ENCODE measurements at places on chromosomes 1 and 21.

- no peak for DNase-seq
Measured at GRCh38 chr21:42865776-42866160, 13.6 kb downstream of the WDR4 start.

DNA sequence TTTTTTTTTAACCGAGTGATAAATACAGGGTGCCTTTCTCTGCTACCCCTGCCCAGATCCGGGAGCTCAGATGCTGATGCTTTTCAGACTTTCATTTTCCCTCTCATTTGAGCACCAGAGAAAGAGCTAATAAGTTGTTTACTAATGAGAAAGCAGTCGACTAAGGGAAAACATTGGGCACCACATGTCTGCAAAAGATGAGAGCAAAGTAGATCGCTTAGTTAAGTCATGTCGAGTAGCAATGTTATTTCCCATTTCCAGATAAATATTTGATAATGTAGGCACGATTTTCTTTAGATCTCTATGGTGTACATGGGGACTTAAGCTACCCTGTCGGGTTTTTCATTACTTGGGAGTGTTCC is 1.2 kb downstream of the PKN2 start:
- DNase-seq: no peak

DNA sequence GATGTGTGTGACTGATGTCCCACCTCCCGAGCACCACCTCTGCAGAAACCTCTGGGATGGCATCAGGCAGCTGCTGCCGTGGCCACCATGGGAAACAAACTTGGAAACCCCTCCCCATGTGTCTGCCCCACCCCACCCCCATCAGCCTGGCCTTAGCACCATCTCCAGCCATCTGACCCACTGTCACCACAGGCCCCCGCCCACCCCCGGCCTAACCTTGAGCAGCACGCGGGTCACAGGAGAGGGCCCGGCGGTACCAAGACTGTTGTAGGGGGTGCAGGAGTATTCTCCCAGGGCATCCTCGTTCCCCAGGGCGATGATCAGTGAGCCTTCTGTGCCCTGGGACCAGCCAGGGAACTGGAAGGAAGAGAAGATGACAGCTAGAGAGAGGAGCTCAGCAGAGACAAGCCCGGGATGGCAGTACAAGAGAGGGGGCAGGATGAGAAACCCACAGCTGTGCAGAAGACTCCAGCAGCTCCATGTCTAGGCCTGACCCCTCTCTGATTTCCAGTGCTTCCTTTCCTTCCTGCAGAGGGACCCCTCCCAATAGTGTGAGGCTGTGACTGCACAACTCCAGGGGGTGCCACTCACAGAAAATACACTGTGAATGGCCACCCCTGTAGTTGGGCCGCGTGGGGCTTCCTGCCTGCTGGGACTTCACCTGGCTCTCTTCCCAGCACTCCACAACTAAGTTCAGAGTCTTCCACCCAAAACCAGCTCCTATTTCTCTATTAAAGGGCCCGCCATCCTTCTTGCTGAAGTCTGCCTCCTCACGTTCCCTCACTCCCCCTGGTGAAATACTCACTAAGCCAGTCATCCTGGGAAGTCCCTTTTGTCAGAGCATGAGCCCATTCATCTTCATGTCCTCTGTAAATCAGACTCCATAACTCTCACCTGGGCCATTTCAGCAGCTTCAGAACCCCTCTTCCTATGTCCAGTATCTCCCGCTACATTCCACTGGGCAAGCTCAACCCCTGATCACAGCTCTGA is 7.3 kb upstream of the TAGLN2 start:
- no peak for DNase-seq

GRCh38 chr1:172496678-172497077 is 36.3 kb upstream of the SUCO start:
- DNase-seq: no peak

DNA sequence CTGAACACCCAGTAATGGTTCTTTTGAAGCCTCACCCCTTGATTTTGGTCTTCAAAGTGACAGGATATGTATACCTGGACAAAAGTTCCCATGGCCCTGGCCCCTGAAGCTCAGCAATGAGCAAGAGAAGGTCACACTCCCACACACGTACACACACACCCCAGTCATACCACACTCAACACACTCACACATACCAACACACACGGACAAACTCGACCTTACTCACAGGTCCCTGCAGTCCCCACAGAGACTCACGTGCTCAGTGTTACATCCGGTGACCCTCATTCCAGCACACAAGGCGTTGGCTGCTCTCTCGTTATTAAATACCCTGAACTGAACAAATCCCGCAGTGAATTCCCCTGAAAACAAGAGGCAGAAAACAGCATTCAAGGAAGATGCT is 5.9 kb downstream of the ITLN1 start:
- DNase-seq: no peak

GRCh38 chr1:79792219-79792930 is 785.8 kb upstream of the ADGRL4 start:
- DNase-seq: no peak

- no peak for DNase-seq
Measured at GRCh38 chr1:83762039-83762365, 236.9 kb downstream of the TTLL7 start.

DNA sequence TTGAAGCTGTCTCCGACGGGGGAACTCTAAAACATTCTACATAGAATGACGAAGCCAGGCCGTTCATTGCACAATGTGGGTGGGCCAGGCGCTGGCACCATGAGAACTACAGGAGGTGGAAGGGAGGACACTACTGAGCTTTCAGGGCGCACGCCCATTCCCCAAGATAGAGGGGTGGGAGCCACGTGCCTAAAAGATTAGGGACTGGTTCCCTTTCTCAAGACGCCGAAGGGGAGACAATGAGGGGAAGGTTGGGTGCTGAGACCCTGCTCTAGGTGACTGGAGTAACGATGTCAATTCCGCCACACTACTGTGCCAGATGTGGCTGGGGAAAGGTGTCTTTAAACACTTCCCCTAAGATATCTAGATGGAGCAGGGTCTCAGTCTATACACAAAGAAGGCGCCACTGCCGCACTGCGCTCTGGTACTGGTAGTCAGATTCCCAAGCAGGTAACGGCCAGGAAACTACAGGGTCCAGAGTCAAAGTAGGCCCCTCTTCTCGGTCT is 782 bp downstream of the CSDE1 start:
- DNase-seq: no peak

GRCh38 chr1:17139637-17140036 is 20.4 kb upstream of the PADI2 start:
- no peak for DNase-seq

DNA sequence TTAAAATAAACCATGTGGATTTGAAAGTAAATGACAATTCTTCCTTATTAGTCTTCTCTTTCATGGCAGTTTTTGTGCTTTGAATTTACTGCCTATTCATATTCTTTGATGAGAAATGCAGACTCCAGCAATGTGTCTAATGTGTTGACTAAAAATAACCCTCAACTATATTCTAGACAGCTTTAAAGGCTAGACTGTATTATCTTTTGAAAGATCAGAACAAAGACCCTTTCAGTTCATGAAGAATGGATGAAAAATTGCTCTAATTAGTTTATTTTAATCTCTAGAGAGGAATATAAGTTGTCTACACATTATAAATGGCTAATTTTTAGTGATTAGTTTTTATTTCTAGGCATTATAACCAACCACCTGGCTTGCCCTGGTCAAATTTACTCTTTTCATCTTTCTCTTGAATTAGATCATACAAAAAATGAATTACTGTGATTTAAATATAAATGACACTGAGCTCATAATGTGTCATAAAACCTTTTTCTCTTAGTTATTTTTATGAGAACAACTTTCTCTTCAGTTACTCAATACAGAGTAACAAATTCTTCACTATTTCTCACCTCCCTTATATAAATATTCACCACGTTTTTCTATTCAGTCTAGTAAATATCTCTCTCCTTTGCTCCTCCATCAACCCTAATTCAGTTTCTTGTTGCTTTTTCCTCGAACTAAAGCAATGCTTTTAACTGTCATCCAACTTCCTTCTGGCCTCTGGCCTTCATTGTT is 428.5 kb upstream of the TMPRSS15 start:
- DNase-seq: no peak

- DNase-seq: no peak
Measured at GRCh38 chr1:53160924-53161378, 18.5 kb upstream of the SLC1A7 start.

DNA sequence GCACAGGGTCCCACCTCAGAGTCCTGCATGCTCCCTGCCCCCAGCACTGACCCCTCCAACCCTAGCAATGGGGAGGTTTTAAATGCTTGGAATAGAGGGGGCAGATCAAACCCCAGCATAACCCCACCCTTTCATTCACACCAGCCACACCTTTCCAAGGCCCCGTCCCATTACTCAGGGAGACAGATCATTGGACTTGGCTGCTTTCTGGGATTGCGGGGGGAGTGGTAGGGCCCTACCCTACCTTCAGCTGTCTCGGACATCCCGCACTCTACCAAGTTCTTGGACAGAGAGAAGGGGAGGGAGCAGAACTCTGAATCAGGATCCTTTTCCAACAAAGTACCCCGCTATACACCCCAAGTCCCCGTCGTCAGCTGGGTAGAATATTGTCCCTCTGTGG is 983 bp downstream of the PADI2 start:
- DNase-seq: no peak

GRCh38 chr1:145953861-145954260 is 4.0 kb downstream of the LIX1L start:
- no peak for DNase-seq

DNA sequence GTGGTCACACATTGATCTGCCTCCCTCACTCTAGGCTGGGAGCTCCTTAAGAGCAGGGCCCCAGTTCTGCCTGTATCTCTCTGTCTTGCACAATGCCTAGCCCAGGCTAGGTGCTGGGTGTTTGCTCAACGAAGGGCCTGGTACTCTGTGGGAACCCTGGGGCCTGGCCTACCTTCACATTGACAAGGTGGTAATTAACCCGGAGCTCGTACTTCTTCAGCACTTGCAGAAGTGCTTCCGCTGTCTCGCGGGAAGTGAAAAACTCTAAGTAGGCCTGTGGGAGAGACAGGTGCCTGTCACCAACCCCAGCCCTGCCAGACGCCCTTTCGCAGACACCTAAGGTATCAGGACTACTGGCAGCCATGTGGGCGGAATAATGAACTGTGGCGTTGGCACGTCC is 13.7 kb downstream of the MTHFR start:
- no peak for DNase-seq

DNA sequence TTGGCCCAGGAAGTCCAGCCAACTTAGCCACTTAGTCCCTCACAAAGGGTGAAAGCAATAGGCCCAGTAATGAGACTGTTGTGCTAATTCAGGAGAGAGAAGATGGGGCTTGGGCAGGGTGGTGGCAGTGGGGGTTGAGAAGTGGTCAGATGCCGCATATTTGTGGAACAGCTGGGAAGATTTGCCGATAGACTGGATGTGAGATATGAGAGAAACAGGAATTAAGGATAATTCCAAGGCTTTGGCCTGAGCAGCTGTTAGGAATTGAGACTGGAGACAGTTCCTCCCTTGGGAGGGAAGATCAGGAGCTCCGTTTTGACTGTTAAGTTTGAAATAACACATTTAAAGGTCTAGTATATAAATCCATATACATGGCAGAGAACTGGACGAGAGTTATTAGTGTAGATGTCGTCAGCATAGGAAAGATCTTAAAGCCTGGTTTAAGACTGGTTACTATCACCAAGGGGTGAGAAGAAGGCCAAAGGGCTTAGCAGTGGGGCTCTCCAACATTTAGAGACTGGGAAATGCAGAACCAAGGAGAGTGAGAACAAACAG is 323.7 kb upstream of the FAM78B start:
- DNase-seq: no peak
